ENCODE measurements at places on chromosomes 16 and 17.

DNA sequence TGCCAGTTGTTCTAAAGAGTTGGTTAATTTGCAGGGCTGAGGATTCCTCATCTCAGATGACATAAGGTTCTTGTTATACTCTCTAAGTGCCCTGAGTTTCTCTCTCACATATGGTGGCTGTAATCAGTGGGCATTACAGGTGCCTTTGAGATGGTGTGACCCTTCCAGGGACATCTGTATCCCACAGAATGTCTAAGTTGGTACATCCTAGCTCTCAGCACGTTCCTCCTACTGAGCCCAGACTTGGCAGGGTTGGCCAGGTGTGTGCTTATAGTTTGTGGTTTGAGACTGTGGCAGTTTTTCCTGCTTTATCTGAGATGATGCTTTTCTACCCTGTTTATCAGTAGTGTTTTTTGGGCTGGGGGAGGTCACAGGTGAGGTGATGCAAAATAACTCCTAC is 36.3 kb downstream of the SPECC1 start:
- DNase-seq: no peak

DNA sequence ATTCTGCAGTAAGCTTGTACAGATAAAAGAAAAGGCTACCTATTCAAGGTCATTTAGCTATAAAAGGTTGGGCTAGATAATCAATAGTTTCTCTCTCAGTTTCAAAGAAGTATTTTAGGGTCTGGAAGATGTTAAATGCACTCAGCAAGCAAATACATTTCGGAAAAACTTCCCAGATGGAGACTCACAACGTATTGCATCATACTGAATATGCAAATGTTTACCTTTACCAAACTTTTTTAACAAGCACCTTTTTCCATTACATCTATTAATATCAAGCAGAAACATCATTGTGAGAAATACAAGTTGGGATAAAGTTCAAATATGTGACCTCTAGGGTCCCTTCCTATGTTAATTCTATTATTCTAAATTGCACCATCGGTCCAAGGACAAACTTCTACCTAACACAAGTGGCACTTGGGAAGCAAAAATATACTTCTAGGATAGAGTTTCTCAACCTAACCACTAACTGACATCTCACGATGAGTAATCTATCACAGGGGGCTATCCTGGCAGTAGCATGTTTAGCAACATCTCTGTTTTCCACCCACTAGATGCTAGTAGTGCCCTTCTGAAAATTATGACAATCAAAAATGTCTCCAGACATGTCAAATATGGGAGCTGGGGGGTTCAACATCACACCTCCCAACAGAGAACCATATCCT is 14.5 kb downstream of the KANSL1 start:
- no peak for DNase-seq

- DNase-seq: no peak
These were observed 50.5 kb upstream of the ZNF750 start for GRCh38 chr17:82890339-82890730.

GRCh38 chr16:53529513-53529912 is 26.5 kb upstream of the AKTIP start:
- no peak for DNase-seq

GRCh38 chr17:78406920-78407319 is 28.5 kb downstream of the PGS1 start:
- DNase-seq: no peak

DNA sequence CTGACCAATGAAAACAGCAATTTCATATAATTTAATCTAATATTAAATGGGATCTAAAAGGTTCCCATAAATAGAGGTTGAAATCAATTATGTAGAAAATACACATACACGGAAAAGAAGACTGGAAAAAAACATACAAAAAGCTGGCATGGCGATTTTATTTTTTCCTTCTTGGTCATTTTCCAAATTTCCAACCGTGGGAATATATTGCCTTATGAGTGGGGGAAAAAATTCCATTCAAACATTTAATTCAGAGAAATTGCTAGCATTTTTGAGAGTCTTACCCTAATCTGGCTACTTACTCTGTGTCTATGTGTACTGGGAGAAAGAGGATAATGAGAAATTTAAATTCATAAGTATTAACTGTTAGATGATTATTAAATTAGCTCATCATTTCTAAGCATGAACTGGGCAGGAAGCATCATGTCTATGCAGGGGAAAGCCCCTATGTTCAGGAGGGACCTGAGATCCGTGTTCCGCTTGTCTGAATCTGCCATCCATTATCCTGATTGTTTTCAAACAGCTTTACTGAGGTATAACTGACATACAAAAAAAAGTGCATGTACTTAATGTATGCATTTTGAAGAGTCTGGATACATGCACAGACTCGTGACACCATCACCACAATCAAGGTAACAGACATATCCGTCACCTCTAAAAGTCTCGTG is 145.2 kb downstream of the XYLT1 start:
- no peak for DNase-seq

- DNase-seq: peak; percentile 53
These were observed 1.4 kb upstream of the ALDOA start for GRCh38 chr16:30063893-30064728.

- no peak for DNase-seq
These were observed 548 bp downstream of the TBX2 start for GRCh38 chr17:61400066-61400716.

- DNase-seq: no peak
These were observed 122.5 kb upstream of the CACNG5 start for GRCh38 chr17:66712453-66712852.

GRCh38 chr17:77326076-77326591 is 185.4 kb downstream of the SEC14L1 start:
- DNase-seq: no peak

DNA sequence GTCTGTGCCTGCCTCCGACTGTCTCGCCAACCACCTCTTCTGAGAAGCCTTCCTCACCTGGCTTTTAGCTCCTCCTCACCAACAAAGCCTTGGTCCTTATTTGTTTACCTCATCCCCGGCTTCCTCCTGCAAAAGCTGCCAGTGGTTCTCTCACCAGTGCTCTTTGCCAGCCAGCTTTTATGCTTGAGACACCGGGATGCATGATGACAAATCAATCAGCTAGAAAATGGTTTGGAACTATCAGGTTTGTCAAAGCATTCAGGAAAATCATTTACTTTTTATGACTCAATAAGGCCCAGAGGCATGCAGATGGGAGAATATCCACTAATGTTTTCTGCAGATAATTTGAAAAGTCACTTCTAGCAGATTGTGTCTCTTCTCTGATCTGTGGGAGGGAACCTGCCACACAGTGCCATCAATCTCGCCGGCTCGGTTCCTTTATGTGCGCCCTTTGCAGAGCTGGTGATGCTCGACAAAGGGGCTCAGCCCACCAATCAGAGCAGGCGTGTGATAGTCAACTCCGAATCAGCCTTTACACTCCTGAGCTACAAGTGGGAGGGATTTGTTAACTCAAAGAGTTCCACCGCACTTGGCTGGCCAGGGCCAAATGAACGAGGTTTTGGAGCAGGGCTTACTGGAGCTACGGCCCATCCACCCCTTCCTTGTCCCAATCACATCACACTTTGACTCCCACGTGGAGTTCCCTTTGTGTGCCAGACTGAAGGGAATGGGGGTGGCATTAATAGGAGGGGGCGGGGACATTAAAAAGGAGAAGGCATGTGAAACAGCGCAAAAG is 85.8 kb downstream of the MRC2 start:
- DNase-seq: no peak

GRCh38 chr17:27529230-27529796 is 73.1 kb downstream of the KSR1 start:
- no peak for DNase-seq

DNA sequence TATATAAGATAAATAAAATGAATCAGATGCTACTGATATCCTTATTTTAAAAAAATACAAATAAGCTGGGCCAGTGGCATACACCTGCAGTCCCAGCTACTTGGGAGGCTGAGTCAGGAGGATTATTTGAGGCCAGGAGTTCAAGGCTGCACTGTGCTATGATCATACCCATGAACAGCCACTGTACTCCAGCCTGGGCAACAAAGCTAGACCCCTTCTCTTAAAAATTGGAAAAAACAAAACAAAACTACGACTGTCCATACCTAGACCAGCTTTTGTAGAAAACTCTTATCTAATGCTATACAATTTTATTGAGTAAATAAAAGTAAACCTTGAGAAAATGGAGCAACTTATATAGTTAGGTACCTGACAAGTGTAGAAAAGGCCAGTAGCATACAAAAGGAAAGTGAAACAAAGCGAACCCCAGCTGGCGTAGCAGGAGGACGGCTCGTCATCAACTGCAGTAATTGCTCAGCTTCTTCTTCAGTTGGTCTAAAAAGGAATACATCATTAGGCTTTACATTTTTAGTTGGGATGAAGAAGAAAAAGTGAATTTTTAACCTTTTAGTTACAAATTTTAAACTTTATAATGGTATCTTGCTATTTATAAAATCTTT is 23.6 kb downstream of the INTS2 start:
- DNase-seq: no peak

DNA sequence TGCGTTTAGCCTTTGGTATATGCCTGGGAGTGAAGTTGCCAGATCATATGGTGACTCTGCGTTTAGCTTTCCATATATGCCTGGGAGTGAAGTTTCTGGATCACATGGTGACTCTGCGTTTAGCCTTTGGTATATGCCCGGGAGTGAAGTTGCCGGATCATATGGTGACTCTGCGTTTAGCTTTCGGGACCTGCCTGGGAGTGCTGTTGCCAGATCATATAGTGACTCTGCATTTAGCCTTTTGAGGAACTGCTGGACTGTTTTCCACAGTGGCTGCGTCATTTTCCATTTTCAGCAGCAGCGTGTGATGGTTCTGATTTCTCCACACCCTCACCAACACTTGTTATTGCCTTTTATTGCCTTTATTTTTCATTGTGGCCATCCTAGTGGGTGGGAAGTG is 73.0 kb downstream of the OR1D5 start:
- DNase-seq: no peak

DNA sequence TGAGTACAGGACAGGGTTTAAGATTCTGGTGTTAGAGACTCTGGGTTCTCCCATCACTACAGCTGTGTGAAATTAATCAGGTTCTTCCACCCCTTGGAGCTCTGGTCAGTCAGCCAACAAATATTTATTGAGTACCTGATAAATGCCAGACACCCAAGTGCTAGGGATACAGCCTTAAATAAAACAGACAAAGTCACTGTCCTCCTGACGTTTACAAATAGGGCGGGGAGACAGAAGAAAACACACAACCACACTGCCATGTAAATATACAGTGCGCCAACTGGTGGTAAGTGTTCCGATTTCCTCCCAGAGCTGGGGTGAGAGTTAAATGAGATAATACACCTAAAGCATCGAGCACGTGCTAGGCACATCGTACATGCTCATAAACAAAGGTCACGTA is 121.0 kb downstream of the COPRS start:
- no peak for DNase-seq

- DNase-seq: no peak
These were observed 193.4 kb downstream of the LGALS9B start for GRCh38 chr17:20273741-20274500.

DNA sequence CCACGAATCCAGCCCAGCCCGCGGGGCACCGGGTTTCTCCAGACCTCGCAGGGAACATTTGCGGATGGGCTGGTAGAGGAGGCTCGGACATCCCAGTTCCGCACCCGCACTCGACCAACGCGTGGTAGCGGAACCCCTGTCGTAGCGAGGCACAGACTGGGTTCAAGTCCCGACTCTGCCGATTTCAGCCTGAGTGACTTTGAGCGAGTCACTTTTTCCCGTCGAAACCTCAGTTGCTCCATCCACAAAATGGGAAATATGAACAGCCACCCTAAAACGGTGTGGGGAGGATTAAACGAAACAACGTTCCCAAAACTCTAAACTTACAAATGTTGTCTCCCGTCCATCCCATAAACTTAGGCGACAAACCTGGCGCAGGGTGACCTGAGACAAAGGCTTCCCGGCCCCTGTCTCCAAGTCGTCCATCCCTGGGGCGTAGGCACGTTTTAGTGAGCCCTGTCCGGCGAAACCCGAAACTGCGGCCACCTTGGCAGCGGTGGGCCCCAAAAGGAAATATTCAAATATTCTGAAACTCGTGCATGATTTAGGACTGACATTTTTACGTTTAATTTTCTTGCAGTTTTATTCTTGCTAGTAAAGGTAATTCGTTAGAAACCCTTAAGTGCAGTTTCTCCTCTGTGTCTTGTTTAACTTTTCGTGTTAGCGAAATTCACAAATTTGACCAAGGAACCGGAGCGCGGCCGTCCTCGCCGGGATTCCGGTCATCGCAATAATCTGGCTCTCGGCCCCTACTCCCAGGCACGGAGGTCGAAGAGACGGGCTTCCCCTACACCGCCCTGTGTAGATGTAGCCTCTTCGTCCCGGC is 1.9 kb upstream of the MLLT6 start:
- DNase-seq: no peak

GRCh38 chr17:80380068-80380467 is 34.9 kb upstream of the ENDOV start:
- no peak for DNase-seq

GRCh38 chr16:55810451-55810961 is 22.4 kb downstream of the CES1 start:
- DNase-seq: no peak

DNA sequence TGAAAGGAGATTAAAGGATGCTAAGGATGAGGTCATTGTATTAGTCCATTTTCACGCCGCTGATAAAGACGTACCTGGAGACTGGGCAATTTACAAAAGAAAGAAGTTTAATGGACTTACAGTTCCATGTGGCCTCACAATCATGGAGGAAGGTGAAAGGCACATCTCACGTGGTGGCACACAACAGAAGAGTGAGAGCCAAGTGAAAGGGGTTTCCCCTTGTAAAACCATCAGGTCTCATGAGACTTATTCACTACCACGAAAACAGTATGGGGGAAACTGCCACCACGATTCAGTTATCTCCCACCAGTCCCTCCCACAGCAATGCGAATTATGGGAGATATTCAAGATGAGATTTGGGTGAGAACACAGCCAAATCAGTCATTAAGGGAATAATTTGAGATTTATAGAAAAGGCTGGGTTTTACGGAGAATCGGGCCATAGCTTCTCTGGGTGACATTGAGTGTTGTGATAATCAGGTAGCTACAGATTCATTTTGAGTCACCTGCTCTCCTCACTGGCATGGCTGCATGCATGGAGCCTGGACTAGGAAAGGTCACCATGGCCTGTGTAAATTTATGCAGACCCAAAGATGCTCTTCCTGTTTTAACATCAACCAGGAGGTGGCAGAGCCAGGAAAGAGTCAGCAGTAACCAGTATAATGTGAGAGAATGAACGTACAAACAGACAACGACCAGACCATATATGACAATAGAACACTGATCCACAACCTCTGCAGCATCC is 40.5 kb upstream of the DYNLRB2 start:
- DNase-seq: no peak

GRCh38 chr17:58416396-58416795 is 938 bp downstream of the RNF43 start:
- no peak for DNase-seq
